Activated CD4-positive, alpha-beta T cell treated with anti-CD3 and anti-CD28 coated beads, Interleukin-2, amount 10 ng/mL, durations not matched to agents 24 days and 14 days (primary cell): ENCODE measurements at places on chromosomes 7 and 10. TPM values are rescaled to one million over a fixed set of nuclear protein-coding genes. Genes with fewer than 3 reads are reported as not detected.

GRCh38 chr10:117768333-117769042 is 225.9 kb downstream of the EMX2 start:
- no peak for DNase-seq

- peak; percentile 89 for DNase-seq
Observed at GRCh38 chr10:89163265-89163995, 43.7 kb downstream of the CH25H start.

DNA sequence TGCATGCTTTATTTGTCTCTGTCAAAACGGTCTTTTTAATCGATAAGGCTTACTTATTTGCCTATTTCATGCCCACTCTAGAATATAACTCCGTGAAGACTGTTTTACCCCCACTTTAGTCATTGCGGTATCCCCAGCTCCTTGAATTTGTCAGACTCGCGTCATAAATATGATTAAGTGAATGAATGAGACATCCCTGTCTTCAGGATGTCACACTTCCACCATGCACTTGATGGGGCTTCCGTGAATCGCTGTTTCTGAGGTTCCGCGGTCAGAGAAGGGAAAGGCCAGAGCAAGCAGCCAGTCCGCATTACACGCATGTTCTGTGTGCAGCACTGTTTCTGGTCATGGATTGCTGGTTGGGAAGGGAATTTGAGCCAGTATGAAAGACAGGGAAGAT is 138.8 kb downstream of the CELF2 start:
- DNase-seq: no peak

- DNase-seq: peak; percentile 40
Observed at GRCh38 chr10:92656266-92656961, 33.3 kb upstream of the HHEX start.

DNA sequence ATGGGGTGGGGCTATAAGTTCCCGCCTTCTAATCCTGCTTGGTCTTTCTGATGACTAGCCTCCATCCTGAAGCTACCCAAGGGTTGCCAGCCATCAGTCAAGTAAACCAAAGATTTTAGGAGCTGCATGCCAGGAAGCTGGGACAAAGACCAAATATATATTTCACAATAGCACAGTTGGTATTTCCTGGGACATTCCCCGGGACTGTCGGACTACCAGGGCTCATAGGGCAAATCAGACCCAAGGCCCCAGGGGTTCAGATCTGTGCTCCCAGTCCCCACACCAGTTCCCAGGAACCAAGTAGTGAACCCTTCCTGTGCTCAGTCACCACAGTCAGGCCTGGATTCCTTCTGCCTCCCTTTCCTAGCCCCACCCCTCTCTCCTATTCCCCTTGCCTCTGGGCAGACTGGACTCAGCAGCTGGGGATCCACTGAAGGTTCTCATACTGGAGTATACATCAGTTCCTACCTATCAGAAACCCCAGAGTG is 5.7 kb upstream of the CXCL12 start:
- DNase-seq: no peak

GRCh38 chr10:124695259-124695658 is 48.9 kb downstream of the FAM53B start:
- no peak for DNase-seq

- no peak for DNase-seq
Observed at GRCh38 chr10:60955957-60956425, 12.0 kb upstream of the RHOBTB1 start.

- DNase-seq: no peak
Observed at GRCh38 chr10:23069019-23069815, 26.2 kb upstream of the MSRB2 start.

DNA sequence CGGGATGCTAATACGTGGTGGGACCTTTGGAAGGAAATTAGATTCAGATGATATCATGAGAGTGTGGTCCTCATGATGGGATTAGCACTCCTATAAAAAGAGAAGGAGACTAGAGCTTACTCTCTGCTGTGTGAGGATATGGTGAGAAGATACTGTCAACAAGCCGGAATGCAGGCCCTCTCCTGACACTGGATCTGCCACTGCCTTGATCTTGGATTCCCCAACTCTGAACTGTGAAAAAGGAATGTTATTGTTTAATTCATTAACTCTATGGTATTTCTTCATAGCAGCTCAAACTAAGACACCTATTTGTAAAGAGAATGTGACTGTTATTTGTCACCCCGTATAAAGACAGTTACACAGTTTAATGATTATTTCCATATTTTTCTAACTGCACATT is 1227.5 kb upstream of the C7orf33 start:
- no peak for DNase-seq

GRCh38 chr10:125626671-125627070 is 56.3 kb downstream of the TEX36 start:
- DNase-seq: no peak

DNA sequence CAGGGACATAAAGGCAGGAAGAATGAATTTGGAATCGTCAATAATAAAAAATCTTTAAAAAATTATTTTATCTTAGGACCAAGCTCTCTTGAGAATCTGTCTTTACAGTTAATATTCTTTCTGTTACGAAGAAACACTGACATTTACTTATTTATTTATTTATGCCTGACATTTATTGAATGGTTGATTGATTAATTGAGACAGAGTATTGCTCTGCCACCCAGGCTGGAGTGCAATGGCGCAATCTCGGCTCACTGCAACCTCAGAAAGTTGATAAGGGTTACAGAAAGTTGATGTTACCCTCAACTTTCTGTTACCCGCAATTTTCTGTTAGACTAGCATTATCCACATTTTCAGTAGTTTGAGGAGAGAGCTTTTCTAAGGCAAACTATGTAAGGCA is 70.1 kb downstream of the CHCHD3 start:
- DNase-seq: no peak

DNA sequence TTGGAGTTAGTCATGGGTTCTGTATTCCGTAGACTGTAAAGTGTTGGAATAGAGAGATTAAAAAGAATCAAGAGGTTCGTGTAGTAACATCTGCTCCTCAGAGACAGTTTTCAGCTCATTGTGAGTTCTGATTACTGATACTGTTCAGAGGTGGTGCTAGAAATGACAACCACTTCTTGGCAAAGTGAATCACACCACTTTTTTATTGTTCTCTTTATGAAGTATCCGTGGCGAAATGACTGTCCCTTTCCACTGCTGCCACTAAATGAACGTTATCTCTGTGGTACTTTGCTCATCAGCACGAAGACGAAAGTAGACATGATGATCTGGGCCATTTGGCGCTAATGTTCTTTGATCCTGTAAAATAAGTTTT is 860 bp downstream of the RPP30 start:
- DNase-seq: no peak

GRCh38 chr10:72626444-72626754 is 520 bp upstream of the MICU1 start:
- DNase-seq: no peak

GRCh38 chr10:3294919-3295581 is 122.5 kb upstream of the PITRM1 start:
- DNase-seq: no peak

GRCh38 chr7:157617401-157617800 is 280.6 kb downstream of the DNAJB6 start:
- no peak for DNase-seq

Gene MET
- 2.2 and 2.3 TPM in 2 replicates for total RNA-seq

Gene HERPUD2
- total RNA-seq: 20.3 and 20.4 TPM in 2 replicates

Gene MACC1
- total RNA-seq: not detected in 2 replicates

Gene JAKMIP3
- total RNA-seq: 1.2 and 1.3 TPM in 2 replicates

Gene NRF1
- 22.3 and 23.2 TPM in 2 replicates for total RNA-seq
